ENCODE measurements at places on chromosomes 12 and 14. TPM values are rescaled to one million over a fixed set of nuclear protein-coding genes. Genes with fewer than 3 reads are reported as not detected.

The RDH5 gene
- total RNA-seq, result 4.0 TPM

The CIROP gene
- total RNA-seq, result not detected

The KERA gene
- total RNA-seq, result not detected

The ARG2 gene
- 5.7 TPM for total RNA-seq

The CCDC197 gene
- not detected for total RNA-seq

The COQ5 gene
- total RNA-seq, result 32.4 TPM

The CARMIL3 gene
- 1.3 TPM for total RNA-seq
